NAMALWA (cell line): ENCODE measurements at places on chromosomes 13 and 19.

- DNase-seq: no peak
Observed at GRCh38 chr19:54465426-54466109, 2.0 kb upstream of the LENG9 start.

- DNase-seq: no peak
Observed at GRCh38 chr19:50025794-50026549, at the start of gene ZNF473. TSS of gene ZNF473 (plus strand) at chr19:50026005. CDS start at chr19:50031083, 5,078 bp downstream.

GRCh38 chr19:1911995-1912394 lies 6.8 kb downstream of the ADAT3 start:
- no peak for DNase-seq

GRCh38 chr19:17114414-17114831 lies 38.8 kb downstream of the MYO9B start:
- no peak for DNase-seq

GRCh38 chr13:50884265-50884664 lies 25.3 kb upstream of the RNASEH2B start:
- no peak for DNase-seq

DNA sequence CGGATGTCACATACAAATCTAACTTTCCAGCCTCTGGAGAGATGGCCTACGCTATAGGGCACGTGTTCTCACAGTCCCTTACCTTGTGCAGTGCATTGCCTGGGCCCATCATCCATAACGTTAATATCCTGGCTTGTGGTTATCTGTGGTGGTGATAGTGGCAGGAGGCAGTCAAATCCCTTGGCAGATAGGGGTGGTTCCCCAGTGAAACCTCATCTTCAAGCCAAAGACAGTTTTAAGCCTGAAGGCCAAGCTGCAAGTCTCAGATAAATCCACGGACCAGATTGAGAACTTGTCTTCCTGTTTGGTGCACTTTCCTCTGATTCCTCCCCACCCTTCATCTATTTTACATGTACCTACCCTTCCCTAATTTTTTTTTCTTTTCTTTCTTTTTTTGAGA lies 4.3 kb upstream of the FBXO17 start:
- no peak for DNase-seq

- DNase-seq: no peak
Observed at GRCh38 chr19:50925734-50926133, 14.5 kb upstream of the KLK4 start.

DNA sequence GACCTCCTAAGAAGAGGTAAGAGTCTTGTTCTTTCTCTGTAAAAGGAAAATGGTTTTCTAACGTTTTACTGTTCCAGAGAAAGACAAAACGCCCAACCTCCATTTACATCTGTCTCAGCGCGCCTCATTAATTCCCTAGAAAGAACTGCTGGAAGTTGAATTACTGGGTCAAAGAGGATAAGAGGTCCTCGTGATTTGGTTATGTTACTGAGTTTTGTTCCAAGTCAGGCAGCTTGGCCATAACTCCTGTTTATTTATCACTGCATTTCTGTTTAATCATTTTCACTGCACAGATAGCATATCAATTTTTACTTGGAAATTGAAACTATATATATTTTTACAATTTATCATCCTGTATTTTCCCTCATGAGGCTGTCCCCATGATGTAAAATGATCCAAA lies 112.9 kb upstream of the PEG3 start:
- no peak for DNase-seq

GRCh38 chr13:114087430-114087829 lies 45.0 kb downstream of the RASA3 start:
- DNase-seq: no peak

GRCh38 chr13:50611117-50611781 lies 232.2 kb downstream of the DLEU7 start:
- no peak for DNase-seq

GRCh38 chr13:111548301-111548700 lies 227.9 kb downstream of the TEX29 start:
- DNase-seq: no peak

DNA sequence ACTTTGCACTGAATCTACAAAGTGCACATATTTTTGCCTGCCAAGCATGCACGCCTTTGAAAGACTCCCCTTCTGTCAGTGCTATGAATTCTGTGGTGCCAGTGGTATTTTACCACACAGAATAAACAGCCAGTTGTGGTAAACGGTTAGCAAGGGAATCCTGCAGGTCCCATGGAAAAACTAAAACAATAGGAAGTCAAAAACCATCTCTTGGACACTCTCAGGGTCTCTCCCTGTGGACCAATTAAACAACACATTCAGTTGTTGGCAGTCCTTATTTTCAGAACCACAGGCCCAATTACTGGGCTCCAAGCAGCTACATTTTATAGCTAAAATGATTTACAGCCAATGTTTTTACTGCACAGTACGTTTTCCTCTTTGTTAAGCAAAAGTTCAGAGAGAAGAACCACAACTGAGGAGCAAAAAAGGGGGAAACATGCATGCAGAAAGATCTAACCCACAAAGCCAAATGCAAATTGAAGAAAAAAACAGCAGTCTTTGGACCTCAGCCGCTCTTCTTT lies 116.9 kb downstream of the KCTD12 start:
- no peak for DNase-seq

DNA sequence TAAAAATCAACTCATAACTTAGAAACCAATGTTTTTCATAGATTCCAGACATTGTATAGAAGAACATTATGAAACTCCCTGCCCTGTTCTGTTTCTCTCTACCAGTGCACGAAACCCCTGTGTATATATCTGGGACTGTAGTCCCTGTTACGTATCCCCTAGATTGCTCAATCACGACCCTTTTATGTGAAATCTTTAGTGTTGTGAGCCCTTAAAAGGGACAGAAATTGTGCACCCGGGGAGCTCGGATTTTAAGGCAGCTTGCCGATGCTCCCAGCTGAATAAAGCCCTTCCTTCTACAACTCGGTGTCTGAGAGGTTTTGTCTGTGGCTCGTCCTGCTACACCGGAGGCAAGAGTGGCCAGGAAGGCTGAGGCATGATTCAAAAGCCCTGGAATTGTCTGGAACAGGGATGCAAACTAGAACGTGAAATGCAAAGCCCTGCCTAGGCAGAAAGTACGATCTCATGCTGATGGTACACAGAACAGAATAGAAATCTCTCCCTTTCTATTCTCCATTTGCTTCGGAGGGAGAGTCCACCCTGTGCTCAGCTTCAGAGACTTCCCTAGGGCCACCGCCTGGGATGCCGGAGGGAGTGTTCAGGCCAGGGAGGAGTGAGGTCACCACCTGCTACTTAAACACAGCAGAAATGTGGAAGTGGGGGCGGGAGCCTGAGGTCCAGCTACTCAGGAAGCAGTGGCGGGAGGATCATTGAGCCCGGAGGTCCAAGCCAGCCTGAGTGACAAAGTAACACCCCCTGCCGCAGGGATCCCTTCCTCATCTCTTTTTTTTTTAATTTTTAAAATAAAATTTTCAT lies 758 bp upstream of the ZNF888 start:
- DNase-seq: no peak

- no peak for DNase-seq
Observed at GRCh38 chr19:29454109-29454508, 71.7 kb upstream of the VSTM2B start.

DNA sequence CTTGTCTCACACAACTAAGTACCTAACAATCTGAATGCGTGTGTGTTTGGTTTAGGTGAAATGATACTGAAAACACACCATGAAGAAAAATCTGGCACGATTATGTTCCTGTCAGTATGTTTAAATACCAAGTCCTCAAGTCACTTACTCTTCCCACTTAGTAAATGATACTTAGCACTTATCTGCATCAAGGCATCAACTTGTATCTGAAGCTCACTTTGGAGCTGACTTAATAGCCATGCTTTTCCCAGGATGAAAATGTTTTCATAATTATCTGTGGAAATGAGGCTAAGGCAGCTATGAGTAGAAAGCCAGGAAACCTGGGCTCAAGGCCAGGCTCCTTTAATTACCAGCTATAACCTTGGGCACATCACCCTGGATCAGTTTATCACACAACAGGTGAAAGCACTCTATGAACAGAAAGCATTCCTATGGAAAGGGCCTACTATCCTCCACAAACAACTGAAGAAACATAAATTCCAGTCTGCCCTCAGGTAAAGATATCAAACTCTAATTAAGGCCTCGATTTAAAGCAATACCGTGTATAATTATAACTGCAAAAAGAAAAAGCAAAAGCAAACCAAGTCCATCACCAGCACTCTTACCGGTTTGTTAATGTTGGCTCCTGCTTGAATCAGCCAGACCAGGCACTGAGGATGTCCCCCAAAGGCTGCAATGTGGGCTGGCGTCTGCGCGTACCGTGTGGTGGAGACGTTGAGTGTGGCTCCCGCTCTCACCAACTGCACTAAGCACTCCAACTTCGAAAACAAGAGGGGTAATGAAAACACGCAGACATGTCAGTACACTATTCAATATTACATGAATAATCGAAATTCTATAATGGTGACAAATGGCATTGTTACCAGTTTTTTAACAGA lies 4.6 kb downstream of the ANKRD10 start:
- no peak for DNase-seq

GRCh38 chr19:10701955-10702525 lies 801 bp downstream of the QTRT1 start:
- DNase-seq: peak; percentile 43

DNA sequence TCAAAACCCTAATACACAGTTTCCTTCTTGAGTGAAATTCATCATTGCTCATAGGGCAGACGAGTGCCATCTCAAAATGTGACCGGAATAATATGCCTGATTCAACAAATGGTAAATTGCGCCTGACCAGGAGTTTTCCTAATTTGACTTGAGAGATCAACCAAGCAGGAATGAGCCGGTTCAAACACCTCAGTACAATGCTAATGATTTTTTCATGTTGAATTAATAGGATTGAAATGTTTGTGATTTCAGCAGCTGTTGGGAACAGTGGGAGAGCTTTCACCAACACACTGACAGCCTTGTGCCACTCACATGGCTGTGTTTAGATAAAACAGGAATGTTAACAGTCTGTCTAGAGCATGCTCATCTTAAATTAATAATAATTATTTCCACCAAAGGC lies 484.8 kb downstream of the PCDH9 start:
- no peak for DNase-seq

DNA sequence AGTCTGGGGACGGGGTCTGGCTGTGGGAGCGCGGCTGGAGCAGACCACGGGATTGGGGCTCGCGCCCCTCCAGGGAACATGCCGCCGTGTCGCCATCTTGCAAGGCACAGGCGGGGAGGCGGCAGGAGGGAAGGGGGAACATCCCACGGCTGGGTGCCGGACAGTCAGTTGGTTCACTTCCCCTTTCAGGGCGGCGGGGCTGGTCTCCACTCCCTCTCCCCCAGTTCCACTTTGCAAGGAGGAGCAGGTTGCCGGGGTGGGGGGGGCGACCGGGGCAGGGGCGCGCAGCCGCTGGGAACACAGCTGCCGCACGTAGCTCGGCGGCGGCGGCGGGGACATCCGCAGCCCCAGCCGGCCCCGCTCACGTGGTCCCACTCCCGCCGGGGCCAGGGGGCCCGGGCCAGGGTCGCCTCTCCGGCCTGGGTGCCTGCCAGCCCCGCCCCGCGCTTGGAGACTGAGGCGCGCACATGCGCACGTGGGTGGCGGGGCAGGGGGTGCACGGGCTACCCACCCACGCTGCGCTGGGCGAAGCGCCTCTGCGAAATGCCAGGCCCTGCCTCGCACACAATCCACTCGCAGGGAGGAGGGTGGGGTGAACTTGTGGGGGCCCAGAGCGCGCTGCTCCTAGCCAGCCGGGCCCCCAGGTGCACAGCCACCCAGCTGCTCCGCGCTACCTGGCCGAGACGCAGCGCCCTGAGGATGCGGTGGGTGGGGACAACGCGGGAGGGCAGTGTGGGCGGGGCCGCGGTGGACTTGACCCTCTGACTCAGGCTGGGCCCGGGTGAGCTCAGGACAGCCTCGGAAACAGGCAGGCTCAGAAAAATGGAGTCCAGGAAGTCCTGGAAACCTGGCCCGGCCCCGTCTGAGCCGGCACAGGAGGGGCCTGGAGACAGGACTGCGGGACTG lies 6.4 kb downstream of the KLF16 start:
- peak; percentile 83 for DNase-seq

DNA sequence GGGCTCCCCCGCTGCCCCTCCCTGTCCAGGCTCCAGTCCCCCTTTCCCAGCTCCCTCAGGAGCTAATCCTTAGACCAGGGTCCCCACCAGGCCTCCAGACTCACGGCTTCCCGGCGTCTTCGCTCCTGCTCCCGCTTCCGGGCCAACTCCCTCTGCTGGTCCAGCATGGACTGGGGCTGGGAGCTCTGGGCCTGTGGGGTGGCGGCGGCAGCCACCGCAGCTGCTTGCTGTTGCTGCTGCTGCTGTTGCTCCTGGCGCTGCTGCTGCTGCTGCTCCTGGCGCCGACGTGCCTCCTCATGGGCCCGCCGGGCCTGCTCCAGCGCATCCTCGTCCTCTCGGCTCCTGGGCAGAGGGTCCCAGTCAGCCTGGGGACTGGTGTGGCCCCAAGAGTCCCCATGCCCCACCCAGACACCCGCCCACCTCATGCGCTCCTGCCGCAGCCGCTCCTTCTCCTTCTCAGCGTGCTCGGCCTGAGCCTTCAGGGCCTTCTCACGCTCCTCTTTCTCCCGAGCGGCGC lies 6.4 kb upstream of the EPHX3 start:
- DNase-seq: no peak

GRCh38 chr19:31451686-31452330 lies 102.6 kb upstream of the TSHZ3 start:
- DNase-seq: no peak

DNA sequence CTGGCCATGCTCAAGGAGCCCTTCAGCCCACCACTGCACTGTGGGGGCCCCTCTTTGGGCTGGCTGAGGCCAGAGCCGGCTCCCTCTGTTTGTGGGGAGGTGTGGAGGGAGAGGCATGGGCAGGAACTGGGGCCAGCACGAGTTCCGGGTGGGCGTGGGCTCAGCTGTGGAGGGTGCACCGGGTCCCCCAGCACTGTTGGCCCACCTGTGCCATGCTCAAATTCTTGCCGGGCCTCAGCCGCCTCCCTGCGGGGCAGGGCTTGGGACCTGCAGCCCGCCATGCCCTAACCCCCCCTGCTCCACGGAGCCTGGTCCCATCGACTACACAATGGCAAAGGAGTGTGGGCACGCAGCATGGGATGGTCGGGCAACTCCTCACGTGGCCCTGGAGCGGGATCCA lies 38.8 kb upstream of the TNFRSF19 start:
- no peak for DNase-seq

GRCh38 chr13:42729857-42730402 lies 51.5 kb upstream of the FAM216B start:
- no peak for DNase-seq

- DNase-seq: peak; percentile 4
Observed at GRCh38 chr13:29664591-29664990, 69.1 kb upstream of the SLC7A1 start.

- no peak for DNase-seq
Observed at GRCh38 chr13:96490496-96490989, 400.6 kb downstream of the HS6ST3 start.

- DNase-seq: no peak
Observed at GRCh38 chr19:39816287-39817048, 17.5 kb downstream of the DYRK1B start.

DNA sequence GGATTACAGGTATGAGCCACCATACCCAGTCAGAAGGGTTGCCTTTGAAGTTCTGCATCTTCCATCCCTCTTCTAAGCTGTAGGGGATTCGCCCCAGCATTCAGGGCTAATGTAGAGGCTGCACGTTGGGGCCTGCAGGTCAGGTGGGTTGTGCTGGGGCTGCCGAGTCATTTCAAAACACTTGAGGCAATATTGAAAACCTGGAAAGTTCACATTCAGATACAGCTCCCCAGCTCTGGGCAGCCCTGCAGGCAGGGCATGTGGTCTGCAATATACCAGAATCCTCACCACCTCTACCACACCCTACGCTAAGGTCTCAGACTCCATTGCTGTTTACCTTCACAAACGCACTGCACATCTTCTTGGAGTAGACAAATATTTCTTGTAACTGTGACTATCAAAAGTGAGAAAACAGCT lies 24.6 kb downstream of the CCNE1 start:
- no peak for DNase-seq

GRCh38 chr13:20359335-20359734 lies 127.2 kb upstream of the GJB6 start:
- no peak for DNase-seq
